Fibroblast of lung (primary cell): ENCODE measurements at places on chromosomes 1 and 21.

GRCh38 chr1:39505289-39505688, 13.9 kb downstream of the BMP8A start:
- DNase-seq, result no peak

- no peak for DNase-seq
These were observed 20.1 kb downstream of the ADCY10 start for GRCh38 chr1:167893798-167894197.

GRCh38 chr1:13869172-13869797, 169.3 kb downstream of the PRDM2 start:
- no peak for DNase-seq

DNA sequence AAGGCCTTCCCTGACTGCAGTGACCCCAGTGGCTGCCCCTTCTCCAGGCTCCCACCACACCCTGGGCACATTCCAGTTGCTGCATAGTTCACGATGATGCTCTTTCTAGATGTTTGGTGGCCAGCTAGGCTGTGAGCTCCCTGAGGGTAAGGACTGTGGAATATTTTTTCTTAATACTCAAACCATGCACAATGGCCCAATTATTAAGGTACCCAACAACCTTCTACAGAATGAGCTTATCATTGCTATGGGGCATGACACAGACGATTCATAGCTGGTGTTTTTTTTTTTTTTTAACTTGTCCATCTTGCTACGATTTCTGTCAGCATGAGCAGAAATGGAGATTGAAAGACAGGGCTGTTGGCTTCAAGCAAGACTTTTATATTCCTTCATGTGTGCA, 68.9 kb upstream of the CLDN14 start:
- no peak for DNase-seq

- no peak for DNase-seq
These were observed 30.0 kb downstream of the XCL2 start for GRCh38 chr1:168513656-168514404.

DNA sequence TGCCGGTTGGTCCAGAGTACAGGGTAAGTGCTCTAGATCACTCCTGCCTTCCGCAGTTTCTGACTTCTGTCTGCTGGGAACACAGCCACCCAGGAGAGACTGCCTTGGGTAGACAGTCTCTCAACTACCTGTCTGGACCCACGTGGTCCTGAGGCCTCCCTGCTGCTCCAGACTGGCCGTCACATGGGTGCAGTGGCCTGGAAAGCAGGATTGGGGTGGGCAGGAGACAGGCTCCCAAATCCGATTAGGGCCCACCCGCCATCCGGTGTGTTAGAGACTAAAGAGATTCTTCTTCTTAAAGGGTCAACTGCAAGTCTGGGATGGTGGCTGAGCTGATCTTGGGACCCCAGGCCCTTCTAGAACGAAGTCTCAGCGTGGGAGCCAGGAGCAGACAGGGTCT, 105.5 kb downstream of the EBNA1BP2 start:
- DNase-seq, result no peak
